ENCODE measurements at places on chromosomes 1 and 21. TPM values are rescaled to one million over a fixed set of nuclear protein-coding genes. Genes with fewer than 3 reads are reported as not detected.
A peak's percentile ranks its signal among the peaks of the same experiment; 100 is the strongest.

DNA sequence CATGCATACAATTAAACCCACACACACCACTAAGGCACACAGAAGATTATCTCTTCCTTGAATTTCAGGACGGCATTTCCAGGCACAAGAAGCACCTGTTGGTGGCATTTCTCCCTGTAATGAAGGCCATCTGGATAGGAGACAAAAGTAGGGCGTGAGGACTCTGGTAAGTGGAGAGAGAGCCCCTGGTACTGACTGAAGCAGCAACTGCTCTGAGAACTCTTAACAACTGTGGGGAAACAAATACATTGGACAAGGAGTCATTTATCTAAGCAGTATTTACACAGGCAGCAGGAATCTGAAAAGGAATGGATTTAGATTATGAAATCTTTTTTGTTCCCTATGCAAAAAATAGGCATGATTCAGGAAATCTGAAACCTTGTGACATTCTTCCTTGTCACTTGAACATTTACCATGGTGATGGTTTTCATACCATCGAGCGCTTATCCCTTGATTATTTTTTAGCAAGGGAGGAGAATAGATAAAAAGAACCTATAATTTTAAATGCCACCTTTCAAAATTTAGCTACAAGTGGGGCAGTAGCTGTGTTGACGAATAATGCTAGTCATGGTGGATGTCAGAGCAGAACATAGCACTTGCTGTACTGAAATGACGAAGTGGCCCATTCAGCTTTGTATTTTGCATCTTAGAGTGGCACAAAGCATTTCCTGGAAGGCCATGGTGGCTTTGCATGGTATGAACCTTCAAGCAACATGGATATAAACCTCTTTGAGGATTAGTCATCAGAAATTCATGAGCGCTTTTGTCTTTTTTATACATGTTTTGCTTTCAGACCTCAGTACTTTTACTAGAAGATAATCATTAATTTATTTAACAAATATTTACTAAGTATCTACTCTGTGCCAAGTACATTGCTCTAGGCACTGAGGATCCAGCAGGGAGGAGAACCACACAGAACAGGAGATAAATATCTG lies 362.0 kb downstream of the ADGRL2 start:
- no peak for DNase-seq

- peak; percentile 90 for DNase-seq
Observed at GRCh38 chr1:156801409-156802121, 15.1 kb downstream of the SH2D2A start.

GRCh38 chr1:4059270-4059669 lies 159.2 kb upstream of the C1orf174 start:
- no peak for DNase-seq

DNA sequence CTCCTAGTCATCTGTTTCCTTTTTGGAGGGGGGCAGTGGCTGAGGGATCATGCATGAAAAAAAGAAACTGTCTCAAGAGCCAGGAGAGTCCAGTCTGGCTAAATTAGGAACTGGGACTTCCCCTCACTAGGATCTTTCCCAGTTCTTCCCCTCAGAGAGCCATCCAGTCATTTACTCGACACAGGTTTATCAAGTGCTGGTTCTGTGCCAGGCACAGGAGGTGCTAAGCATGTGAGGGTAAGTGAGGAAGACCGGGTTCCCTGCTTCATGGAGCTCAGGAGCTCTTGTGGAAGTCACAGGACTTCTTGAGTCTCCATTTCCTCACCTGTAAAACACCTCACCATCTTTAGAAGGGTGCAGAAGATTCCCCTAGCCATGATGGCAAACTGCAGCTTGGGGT lies 8.6 kb upstream of the NUAK2 start:
- no peak for DNase-seq

GRCh38 chr1:100358210-100358609 lies 5.9 kb downstream of the CDC14A start:
- no peak for DNase-seq

- no peak for DNase-seq
Observed at GRCh38 chr1:248822148-248823032, 3.3 kb downstream of the SH3BP5L start.

Gene RASAL2
- 27.7 TPM for polyA plus RNA-seq

Gene LCE1D
- not detected for polyA plus RNA-seq

Gene SPRR2E
- not detected for polyA plus RNA-seq

Gene IL19
- not detected for polyA plus RNA-seq
